AG10803 (cell line): ENCODE measurements at places on chromosomes 1 and 21.

DNA sequence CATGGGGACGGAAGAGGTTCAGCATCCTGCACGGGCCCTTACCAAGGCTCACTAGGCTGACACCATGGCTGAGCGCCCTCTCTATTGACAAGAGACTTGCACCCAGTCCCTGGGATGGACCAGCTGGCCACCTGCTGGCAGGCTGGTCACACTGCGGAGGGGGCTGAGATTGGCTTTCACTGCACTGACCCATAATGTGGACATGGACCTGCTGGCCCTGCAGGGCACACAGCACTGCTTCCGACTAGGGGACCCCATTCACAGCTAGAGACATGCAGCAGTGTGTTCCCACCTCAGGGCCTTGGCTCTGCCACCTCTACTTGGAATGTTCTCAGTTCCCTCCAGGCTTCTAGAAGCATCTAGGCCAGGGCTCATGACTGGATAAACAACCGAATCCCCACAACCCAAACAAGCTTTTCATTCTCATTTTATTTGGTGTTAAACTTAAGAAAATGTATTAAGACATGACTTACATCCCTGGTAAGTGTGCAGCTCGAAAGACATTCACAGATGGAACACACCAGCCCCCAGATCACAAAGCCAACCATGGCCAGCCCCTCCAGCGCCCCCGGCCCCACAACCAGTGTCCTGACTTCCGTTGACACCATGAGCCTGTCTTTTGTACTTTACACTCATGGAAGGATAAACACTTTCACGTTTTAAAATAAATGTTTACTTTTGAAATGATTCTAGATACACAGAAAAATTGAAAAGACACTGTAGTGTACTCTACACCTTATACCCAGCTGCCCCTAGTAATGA is 9.3 kb upstream of the SRARP start:
- DNase-seq, result peak; percentile 73

GRCh38 chr21:27590271-27590670 is 623.4 kb upstream of the ADAMTS5 start:
- DNase-seq, result peak; percentile 95

GRCh38 chr1:176193023-176193422 is 14.1 kb downstream of the COP1 start:
- no peak for DNase-seq

GRCh38 chr1:94988356-94988755 is 61.4 kb upstream of the CNN3 start:
- DNase-seq, result no peak

DNA sequence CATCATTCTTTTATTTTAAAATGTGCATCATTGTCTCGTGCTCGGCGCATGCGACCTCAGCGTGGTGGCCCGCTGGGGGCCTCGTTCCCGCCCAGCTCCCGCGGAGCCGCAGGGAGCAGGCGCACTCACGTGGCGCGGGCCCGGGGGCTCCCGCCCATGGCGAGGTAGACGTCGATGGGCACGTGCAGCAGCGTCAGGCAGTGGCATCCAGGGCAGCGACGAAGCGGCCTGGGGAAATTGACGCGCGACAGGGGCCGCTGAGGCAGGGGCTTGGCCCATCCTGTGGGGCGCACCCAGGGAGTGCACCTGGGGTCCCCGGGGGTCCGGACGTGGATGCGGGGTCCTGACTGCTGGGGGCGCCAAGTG is 994 bp downstream of the FAM229A start:
- DNase-seq, result no peak
